ENCODE measurements at places on chromosomes 3 and 15. TPM values are rescaled to one million over a fixed set of nuclear protein-coding genes. Genes with fewer than 3 reads are reported as not detected.

ATP10A gene
- total RNA-seq: 7.2 TPM

CNTN3 gene
- 3.7 TPM for total RNA-seq

PAQR9 gene
- total RNA-seq: not detected

GOLGA6A gene
- total RNA-seq: not detected

SYNM gene
- total RNA-seq: 319 TPM

GRIP2 gene
- 0.16 TPM for total RNA-seq

GRCh38 chr3:138038725-138039462 is 28.9 kb downstream of the CLDN18 start:
- no peak overlapping the region for H3K27ac ChIP-seq
- H3K36me3 ChIP-seq: no peaks in the 10 kb centered on the region
- no peaks in the 10 kb centered on the region for H3K4me1 ChIP-seq
- H3K27me3 ChIP-seq: no peaks in the 10 kb centered on the region
- no peak overlapping the region for H3K4me3 ChIP-seq

- H3K4me1 ChIP-seq: no peaks in the 10 kb centered on the region
- no peaks in the 10 kb centered on the region for H3K36me3 ChIP-seq
- no peak overlapping the region for H3K4me3 ChIP-seq
- DNase-seq: no peak
- no peaks in the 10 kb centered on the region for H3K27me3 ChIP-seq
Observed at GRCh38 chr3:193977622-193978021, 158.3 kb upstream of the HES1 start.

DNA sequence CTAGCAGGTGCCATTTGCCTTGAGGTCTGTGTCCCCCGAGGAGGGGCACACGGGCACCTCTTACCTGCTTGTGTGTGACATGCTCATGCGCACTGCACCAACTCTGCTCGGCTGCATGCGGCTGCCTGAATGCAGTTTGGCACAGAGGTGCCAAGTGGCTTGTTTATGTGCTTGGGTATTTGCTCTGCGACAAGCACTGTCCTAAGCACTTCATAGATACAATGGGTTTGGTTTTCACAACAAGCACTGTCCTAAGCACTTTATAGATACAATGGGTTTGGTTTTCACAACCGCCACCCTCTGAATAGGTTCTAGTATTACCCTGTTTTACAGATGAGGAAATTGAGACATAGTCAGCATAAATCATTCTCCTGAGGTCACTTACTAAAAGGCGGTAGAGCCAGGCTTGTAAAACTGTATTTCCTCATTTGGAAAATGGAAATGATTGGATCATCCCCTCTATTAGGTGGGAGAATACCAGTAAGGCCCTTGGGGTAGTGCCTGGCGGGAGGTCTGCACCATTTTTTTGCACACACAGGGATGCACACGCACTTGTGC is 487 bp downstream of the ITIH4 start:
- DNase-seq: no peak
- H3K4me3 ChIP-seq: no peak overlapping the region
- H3K27ac ChIP-seq: no peak overlapping the region

DNA sequence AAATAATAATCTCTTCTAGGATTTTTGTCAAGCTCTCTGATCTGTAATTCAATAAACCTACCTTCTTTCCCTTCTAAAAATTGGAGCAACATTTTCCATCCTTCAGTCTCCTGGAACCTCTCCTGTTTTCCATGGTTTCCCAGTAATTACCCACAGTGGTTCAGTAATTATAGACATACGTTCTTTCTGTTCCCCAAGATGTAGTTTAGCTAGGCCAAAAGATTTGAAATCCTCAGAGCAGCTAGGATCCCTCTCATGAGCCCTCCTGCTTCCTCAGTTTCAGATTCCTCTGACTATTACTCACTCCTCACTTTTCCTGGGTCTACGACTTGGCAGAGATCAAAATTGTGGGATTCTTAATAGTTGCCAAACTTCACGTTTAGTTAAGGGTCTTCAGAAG is 76.9 kb upstream of the IGSF10 start:
- H3K4me3 ChIP-seq: no peak overlapping the region
- H3K4me1 ChIP-seq: no peaks in the 10 kb centered on the region
- H3K27me3 ChIP-seq: no peaks in the 10 kb centered on the region

DNA sequence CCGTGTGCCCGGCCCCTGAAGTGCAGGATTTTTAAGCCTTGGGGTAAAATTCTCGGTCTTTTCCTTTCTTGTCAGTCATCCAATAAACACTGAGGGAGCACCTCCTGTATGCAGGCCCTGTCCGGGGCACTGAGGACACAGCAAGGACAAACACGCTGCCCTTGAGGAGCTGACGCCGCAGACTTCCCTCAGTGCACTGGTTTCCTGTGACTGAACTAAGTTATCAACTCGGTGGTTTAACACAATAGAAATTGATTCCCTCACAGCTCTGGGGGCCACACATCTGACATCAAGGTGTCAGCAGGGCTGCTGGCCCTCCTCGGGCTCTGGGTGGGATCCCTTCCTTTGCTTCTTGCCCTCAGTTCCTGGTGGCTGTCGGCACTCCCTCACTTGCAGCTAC is 65.1 kb downstream of the ZNF445 start:
- H3K4me1 ChIP-seq: no peaks in the 10 kb centered on the region
- no peak for DNase-seq
- no peaks in the 10 kb centered on the region for H3K36me3 ChIP-seq
- H3K27ac ChIP-seq: no peak overlapping the region
- no peaks in the 10 kb centered on the region for H3K27me3 ChIP-seq
- H3K4me3 ChIP-seq: no peak overlapping the region

- no peak overlapping the region for H3K4me3 ChIP-seq
- no peaks in the 10 kb centered on the region for H3K36me3 ChIP-seq
- DNase-seq: no peak
- no peaks in the 10 kb centered on the region for H3K27me3 ChIP-seq
Observed at GRCh38 chr3:77380136-77380535, 340.2 kb downstream of the ROBO2 start.

- H3K36me3 ChIP-seq: no peaks in the 10 kb centered on the region
- no peak overlapping the region for H3K27ac ChIP-seq
- H3K4me3 ChIP-seq: no peak overlapping the region
- no peak for DNase-seq
- H3K27me3 ChIP-seq: no peaks in the 10 kb centered on the region
- no peaks in the 10 kb centered on the region for H3K4me1 ChIP-seq
Observed at GRCh38 chr3:59101231-59101736, 51.5 kb upstream of the CFAP20DC start.

DNA sequence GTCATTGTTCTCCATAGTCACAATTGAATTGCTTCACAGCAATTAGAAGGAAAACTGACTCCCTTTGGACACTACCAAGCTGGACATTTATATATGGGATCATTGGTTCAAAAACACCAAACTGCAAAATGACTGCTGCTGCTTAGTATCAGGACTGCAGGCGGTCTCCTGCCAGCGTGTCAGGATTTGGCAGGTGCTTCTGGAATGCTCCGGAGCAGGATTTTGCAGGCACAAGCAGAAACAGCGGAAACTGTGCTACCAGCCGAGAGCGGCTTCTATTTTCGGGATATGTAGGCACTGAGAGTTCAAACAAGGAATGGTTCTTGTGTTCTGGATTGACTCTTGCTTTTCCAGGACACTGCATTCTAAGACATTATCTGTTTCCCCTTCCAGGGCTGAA is 95.5 kb downstream of the SSR3 start:
- H3K27me3 ChIP-seq: no peaks in the 10 kb centered on the region
- no peaks in the 10 kb centered on the region for H3K36me3 ChIP-seq
- H3K27ac ChIP-seq: peak overlapping the region; percentile 74
- no peak overlapping the region for H3K4me3 ChIP-seq

DNA sequence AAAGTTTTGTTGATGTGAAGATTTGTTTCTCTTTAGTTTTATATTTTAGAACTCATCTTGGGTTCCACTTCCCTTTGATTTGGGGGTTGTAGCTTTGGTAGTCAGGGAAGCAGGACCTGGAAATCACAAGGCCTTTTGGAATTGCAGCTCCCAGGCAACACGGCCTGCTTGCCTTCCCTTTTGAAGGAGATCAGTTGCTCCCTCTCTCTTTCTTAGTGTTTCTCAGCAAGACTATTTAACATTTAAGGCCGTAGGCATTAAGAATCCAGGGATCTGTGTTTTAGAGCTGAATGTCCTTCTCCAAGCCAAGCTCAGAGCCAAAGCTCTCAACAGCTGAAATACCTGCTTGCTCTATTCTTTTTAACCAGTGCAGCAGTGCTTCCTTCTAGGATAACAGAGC is 310.3 kb downstream of the PTPRG start:
- DNase-seq: no peak
- no peak overlapping the region for H3K4me3 ChIP-seq
- H3K4me1 ChIP-seq: no peaks in the 10 kb centered on the region
- no peaks in the 10 kb centered on the region for H3K36me3 ChIP-seq
- H3K27me3 ChIP-seq: no peaks in the 10 kb centered on the region
- H3K27ac ChIP-seq: no peak overlapping the region

GRCh38 chr3:148642214-148642613 is 55.5 kb upstream of the AGTR1 start:
- H3K36me3 ChIP-seq: no peaks in the 10 kb centered on the region
- no peaks in the 10 kb centered on the region for H3K27me3 ChIP-seq
- H3K27ac ChIP-seq: no peak overlapping the region
- no peaks in the 10 kb centered on the region for H3K4me1 ChIP-seq
- H3K4me3 ChIP-seq: no peak overlapping the region

GRCh38 chr3:48999085-48999858 is 7.9 kb upstream of the WDR6 start:
- no peaks in the 10 kb centered on the region for H3K4me1 ChIP-seq
- H3K36me3 ChIP-seq: no peaks in the 10 kb centered on the region
- DNase-seq: no peak

DNA sequence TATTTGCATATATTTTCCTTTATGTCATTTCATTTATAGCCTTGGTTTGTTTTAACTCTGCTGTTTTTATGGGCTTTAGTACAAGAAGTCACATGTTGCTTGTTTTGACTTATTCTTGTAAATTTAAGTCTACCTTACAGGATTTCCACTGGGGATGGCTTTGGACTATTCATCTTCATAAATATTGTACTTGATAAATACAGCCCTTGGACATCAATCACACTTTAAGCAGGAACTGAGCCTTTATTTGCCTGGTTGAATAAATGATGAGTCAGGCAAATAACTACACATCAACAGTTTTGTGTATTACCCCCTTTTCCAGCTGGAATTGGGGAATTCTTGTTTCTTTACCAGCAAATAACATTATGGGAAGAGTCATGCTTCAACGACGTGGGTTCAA is 286.0 kb downstream of the CNTN3 start:
- H3K27me3 ChIP-seq: no peaks in the 10 kb centered on the region
- no peak for DNase-seq
- H3K36me3 ChIP-seq: no peaks in the 10 kb centered on the region
- no peak overlapping the region for H3K27ac ChIP-seq
- no peak overlapping the region for H3K4me3 ChIP-seq
- H3K4me1 ChIP-seq: no peaks in the 10 kb centered on the region

- H3K36me3 ChIP-seq: no peaks in the 10 kb centered on the region
- H3K27me3 ChIP-seq: peaks cover 9% of the 10 kb centered on the region
- H3K4me1 ChIP-seq: no peaks in the 10 kb centered on the region
- peak overlapping the region; percentile 95 for H3K27ac ChIP-seq
- H3K4me3 ChIP-seq: peak overlapping the region; percentile 76
Observed at GRCh38 chr15:37101980-37102304, 1.6 kb upstream of the MEIS2 start.

DNA sequence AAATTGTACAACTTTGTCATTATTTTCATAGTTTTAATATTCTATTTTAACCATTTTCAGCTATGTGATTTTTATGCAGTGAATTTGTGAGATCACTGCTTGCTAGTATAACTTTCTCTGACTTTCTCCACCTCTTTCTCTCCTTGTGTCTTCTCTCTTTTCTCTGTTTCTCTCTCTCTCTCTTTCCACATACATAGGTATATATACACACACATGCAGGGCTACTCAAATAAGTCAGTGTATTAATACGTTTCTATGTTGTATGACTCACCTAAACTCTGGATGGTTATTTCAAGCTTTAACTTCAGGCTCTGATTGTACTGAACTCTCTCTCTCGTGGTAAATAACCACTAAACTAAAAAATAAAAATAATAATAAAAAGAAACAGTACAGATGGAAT is 1389.3 kb upstream of the ALCAM start:
- H3K36me3 ChIP-seq: no peaks in the 10 kb centered on the region
- H3K4me1 ChIP-seq: no peaks in the 10 kb centered on the region
- H3K27me3 ChIP-seq: no peaks in the 10 kb centered on the region
- H3K4me3 ChIP-seq: no peak overlapping the region
- no peak overlapping the region for H3K27ac ChIP-seq
- DNase-seq: no peak

DNA sequence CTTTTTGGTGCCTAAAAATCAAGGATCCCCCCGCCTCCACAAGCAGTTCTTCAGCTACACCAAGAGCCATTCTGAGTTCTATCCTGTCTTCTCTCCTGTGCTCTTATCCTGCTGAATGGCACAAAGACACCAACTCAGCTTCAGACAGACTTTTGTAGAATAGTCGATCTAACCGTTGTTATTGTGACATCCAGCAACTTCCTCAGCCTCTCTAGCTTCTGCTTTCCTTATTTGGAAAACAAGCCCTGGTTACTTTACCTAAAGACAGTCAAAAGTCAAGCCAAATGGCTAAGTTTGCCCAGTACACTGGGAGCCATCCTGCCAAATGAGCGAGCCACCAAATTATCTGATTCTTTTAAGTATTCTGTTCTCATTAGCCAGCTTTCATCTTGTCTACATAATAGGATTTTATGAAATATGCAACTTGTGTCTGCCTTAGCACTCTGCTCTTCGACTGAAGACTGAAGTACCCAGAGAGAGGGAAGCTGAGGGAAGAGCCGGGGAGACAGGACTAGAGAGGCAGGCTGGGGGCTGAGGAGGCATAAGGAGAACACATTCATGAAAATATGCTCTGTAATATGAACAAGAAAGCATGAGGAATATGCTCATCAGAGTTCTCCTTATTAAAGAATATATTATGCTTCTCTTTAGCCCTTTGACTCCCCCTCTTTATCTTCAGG is 35.1 kb downstream of the LYZL4 start:
- H3K27ac ChIP-seq: no peak overlapping the region
- no peak overlapping the region for H3K4me3 ChIP-seq
- DNase-seq: no peak
- no peaks in the 10 kb centered on the region for H3K4me1 ChIP-seq

DNA sequence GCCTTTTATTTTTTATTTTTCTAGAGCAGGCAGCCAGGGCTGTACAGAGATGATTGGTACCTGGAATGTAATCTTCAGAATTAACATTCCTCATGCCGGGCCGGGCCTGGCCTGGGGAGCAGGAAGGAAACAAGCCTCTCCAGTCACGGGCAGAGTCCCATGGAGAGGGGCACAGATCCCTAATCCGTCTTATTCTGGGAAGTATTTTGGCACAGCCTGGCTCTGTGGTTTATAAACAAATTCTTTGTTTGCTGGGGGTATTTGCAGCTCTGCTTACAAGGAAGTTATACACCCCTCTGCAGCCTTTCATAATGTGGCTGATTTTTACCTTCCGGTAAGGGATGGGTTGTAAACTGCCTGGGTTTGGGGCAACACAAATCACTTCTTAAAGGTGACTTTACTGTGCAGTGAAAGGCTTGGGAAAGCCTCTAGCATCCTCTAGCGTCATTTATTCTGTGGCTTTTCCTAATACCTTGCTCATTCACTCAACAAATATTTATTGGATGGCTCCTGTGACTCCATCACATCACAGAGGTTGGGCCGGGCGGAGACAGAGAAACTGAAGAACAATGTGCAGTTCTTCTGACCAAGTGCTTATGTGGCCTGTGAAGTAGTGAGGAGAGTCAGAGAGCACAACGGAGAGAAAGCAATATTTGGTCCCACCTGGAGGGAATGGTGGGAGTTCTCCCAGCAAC is 2.7 kb downstream of the SLC6A20 start:
- H3K27ac ChIP-seq: peak overlapping the region; percentile 27
- no peak for DNase-seq
- H3K27me3 ChIP-seq: peaks cover 3% of the 10 kb centered on the region
- H3K4me1 ChIP-seq: no peaks in the 10 kb centered on the region

GRCh38 chr3:153429821-153430220 is 267.8 kb downstream of the RAP2B start:
- H3K27me3 ChIP-seq: no peaks in the 10 kb centered on the region
- DNase-seq: no peak
- no peak overlapping the region for H3K27ac ChIP-seq
- H3K4me3 ChIP-seq: no peak overlapping the region
- H3K4me1 ChIP-seq: no peaks in the 10 kb centered on the region

Measured in breast epithelium (tissue), 4 donors.